ENCODE measurements at places on chromosomes 7 and 10. TPM values are rescaled to one million over a fixed set of nuclear protein-coding genes. Genes with fewer than 3 reads are reported as not detected.

- no peak for DNase-seq
Observed at GRCh38 chr10:44862924-44863323, 48.2 kb upstream of the TMEM72 start.

The HK1 gene
- polyA plus RNA-seq, result 52.4 TPM

The TRIM50 gene
- polyA plus RNA-seq, result 0.21 TPM

The SRRM3 gene
- polyA plus RNA-seq, result 0.86 TPM

DNA sequence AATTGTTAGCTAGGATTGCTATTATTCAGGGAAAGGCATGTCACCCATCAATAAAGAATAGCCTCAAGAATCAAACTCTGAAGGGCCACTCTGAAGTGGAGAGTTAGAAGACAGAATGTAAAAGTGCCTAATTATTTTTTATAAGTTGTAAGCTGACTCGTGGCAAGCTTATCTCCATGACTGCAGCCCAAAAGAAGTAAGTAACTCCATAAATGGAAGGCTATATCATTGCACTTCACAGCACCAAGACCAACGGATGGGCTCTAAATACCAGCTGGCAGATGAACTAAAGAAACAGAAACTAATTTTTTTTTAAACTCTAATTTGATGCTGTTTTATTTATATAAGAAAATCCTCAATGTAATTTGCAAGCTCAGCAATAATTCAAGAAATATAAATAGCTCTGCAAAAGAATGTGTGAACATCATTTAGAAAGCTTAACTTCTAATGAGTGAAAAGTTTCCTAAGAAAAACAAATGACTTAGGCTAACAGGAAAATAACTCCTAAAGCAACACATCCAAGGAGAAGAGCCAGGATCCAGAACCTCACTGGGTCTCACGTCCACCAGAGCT is 165.5 kb downstream of the SNX13 start:
- no peak for DNase-seq

The AGAP6 gene
- 12.1 TPM for polyA plus RNA-seq

- DNase-seq, result no peak
Observed at GRCh38 chr10:15296701-15297100, 74.4 kb downstream of the FAM171A1 start.

- DNase-seq, result no peak
Observed at GRCh38 chr10:45374350-45375052, 485 bp downstream of the ALOX5 start.
